Renal pelvis (tissue), 12 donors: ENCODE measurements at places on chromosomes 5 and 9.

GRCh38 chr5:154236011-154236410 is 45.5 kb downstream of the GALNT10 start:
- no peak for DNase-seq

DNA sequence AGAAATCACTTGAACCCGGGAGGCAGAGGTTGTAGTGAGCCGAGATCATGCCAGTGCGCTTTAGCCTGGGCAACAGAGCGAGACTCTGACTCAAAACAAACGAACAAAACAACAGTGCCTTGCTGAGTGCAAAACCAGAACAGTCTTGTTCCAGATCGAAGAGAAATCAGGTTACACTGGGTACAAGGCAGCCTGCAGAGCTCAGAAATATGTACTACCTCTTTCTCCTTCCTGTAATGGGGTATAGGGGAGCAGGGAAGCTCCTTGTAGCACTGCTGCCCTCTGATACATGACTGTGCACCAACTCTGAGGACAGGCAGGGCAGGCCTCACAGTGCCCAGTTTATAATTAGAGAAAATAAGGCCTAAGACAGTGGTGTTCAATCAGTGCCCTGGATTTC is 24.7 kb downstream of the TBC1D2 start:
- no peak for DNase-seq

GRCh38 chr9:27722866-27723265 is 149.6 kb upstream of the C9orf72 start:
- no peak for DNase-seq

DNA sequence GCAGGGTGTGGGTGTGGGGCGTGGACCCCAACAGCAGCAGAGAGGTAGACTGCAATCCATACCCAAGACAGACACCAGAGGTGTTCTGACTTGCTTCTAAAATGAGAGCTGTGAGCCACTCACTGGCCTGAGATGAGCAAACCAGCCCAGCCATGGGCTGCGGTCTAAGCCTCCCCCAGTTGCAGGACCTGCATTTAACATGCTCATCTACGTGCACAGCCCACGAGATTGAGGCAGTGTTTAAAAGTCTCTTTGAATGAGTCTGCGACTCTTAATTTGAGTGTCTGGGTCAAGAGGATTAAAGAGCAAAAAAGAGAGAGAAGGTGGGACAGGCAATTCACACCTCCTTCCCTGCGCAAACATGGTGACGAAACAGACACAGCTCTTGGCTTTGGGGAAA is 5.9 kb downstream of the SURF4 start:
- no peak for DNase-seq
